ENCODE measurements at places on chromosomes 7 and 10. TPM values are rescaled to one million over a fixed set of nuclear protein-coding genes. Genes with fewer than 3 reads are reported as not detected.
A peak's percentile ranks its signal among the peaks of the same experiment; 100 is the strongest.

DNA sequence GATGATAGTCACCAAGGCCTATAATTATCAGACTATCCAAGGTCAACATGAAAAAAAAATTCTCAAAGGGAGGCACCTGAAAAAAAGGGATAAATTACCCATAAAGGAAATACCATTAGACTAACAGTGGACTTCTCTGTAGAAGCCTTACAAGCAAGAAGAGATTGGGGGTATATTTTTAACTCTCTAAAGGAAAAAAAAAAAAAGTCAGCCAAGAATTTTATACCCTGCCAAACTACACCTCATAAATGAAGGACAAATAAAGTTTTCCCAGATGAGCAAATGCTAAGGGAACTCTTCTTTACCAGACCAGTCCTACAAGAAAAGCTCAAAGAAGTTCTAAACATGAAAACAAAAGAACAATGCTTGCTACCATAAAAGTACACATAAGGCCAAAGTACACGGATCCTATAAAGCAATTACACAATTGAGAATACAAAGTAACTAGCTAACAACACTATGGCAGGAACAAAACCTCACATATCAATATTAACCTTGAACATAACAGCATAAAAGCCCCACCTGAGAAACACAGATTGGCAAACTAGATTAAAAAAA lies 263.1 kb downstream of the RNLS start:
- no peak for DNase-seq

- DNase-seq: peak; percentile 43
Observed at GRCh38 chr10:104622598-104623209, 18.4 kb upstream of the SORCS3 start.

DNA sequence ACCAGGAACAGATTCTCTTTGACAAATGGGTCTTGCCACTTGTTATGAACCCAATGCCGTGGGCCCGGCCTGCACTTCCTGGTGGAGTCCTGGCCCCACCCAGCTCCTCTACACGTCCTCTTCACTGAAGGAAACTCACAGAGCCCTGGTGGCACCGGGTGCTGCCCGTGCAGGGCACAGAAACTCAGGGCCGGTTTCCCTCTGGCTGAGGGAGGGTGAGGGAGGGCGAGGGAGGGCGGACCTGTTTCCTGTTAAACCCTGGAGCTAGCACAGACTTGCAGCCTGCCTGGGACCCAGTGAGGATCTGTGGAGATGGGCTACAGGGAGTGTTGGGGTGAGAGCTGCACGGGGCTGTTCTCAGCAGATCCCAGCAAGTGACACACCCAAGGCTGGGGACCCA lies 596.3 kb downstream of the PTPRN2 start:
- no peak for DNase-seq

The ACTL6B gene
- total RNA-seq: not detected

- no peak for DNase-seq
Observed at GRCh38 chr7:150371131-150371995, 2.7 kb downstream of the REPIN1 start.

The ZRANB1 gene
- total RNA-seq: 17.5 TPM

- no peak for DNase-seq
Observed at GRCh38 chr7:5701085-5701914, 80.2 kb downstream of the RNF216 start.

- DNase-seq: no peak
Observed at GRCh38 chr7:5478568-5479430, 55.2 kb upstream of the TNRC18 start.

The ZNF239 gene
- total RNA-seq: 4.7 TPM

DNA sequence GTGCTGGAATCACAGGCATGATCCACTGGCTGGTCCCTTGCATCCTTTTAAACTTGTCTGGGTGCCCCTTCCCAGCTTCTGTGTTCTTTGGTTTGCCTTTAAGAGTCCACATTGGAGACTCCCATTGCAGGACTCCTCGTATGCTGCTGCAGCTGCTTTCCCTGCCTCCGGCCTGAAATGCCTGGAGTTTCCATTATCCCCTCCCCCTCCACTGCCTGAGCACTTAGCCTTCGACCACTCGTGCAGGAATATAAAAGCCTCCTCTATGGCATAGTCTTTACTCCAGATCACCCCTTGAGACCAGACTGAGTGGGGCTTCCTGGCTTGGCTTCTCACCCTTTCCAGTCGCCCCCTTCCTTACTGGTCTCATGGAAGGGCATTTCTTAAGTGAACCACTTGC lies 80.2 kb downstream of the RHOBTB1 start:
- DNase-seq: no peak

DNA sequence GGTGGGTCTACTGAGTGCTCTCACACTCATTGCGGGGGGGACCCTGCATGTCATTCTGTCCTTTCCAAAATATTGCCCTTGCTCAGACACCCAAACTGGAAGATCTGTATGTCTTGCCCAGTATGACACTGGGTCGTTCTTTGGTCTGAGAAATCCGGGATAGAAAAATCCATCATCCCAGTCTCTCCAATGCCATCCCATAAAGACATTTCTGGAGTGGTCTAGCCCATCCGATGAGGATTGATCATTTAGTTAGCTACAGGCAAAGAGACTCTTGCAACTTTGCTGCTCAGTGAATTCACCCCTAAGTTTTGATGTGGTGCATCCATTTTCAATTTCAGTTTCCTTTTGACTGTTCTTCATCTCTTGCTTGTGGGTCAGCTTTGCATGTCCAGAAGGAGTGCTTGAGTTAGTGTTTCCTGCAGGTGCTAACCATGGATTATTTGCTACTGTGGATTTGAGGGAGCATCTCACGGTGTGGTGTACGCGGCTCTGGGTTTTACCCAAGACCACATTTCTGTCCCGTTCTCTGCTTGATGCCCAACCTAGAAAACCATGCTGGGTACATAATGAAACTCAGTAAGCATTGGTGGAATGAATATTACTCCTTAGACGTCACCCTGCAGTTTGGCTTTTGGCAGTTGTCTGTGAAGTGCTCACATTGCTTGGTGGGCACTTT lies 247.0 kb upstream of the MKI67 start:
- no peak for DNase-seq

Data from kidney (tissue), 22 donors.